RWPE1 (cell line): ENCODE measurements at places on chromosomes 5 and 9.

DNA sequence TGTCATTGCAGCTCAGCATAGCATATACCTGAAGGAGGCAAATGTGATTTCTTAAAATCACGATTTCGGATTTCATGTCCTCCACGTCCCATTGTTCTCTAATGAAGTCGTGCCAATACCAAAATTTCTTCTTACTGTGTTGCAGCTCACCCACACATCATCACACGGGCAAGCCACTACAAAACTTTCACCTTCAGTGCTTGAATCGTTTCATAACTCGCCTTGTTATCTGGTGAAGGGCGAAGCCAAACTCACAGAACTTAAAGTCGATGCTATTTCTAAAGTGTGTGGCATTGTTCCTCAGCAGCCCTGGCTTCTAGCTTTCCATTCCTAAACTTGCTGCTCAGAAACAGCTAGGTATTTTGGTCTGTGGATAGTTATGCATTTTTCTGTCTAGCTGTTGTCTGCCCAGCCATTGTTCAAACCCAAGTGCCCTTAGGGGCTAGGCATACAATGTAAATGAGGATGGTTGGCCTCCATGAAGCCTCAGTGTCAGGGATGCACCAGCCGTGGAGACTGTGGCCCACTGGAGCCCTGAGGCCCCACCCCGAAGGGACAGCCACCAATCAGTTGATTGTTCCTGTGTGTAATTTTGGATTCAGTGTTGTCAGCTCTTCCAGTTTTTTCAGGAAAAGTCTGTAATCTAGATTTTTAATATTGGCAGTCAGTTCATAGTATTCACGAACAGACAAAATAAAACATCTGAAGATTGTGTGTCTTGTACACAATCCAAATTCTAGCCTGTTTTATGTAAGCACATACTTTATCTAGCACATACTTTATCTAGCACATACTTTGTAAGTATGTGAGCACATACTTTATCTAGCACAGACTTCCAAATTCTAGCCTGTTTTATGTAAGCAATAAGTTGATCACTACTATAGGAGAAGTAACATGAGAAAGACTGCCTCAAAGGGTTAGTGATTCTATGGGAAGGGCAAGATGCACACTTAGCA is 112.8 kb downstream of the DAPK1 start:
- DNase-seq, result no peak

DNA sequence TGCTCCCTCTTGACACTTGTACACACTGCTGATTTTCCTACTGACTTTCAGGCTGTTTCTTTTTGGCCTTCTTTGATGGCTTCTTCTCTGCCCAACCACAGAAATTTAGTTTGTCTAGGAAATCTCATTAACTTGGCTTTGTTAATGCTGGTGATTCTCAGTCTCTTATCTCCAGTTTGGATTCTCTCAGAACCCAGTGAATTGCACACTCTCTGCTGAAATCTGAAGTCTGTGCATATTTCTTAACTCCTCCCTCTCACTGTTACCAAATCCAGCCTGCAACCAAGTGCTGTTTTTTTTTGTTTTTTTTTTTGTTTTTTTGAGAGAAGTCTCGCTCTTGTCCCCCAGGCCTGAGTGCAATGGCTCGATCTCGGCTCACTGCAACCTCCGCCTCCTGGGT is 117.2 kb downstream of the CDC42SE2 start:
- DNase-seq, result no peak

DNA sequence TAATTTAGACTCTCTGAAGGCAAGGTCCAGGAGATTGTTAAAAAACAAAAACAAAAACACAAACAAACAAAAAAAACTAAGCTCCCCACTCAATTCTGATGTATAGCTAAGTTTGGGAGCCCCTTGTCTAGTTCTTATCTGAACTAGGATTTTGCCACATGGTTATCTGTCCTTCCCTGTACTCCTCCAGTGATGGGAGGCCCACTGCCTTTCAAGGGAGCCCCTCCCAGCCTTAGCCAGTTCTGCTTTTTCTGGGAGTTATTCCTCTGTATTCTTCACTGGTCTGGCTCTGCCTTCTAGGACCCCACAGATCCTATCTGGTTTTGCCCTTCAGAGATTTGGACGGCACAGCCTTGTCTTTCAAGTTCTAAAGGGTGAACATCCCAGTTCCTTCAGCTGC is 2.1 kb upstream of the ALDH1B1 start:
- no peak for DNase-seq

DNA sequence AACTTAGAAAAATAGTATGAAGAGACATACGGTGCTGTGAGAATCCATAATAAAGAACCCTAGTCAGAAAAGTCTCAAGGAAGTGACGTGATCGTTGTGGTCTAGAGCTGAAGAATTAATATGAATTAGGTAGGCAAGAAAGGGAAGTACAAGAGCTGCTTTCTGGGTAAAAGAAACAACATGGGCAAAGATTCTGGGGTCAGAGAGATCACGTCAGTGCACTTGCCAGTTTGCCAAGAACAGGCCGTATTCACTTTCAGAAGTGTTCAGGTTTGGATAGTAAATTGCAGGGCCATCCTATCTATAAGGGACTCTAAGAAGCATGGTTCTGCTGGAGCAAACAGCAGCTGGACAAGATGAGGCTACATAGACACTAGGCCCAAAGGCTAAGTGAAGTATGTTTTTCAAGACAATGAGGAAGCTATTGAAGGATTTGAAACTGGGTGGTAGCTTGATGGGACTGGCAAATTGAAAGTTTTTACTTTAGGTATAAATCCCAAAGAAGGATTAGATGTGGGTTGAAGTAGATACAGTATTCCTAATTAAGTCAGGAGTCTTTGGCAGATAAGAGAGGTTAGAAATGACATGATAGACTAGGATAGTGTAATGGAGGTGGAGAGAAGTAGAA is 4.8 kb upstream of the CHD1 start:
- no peak for DNase-seq

DNA sequence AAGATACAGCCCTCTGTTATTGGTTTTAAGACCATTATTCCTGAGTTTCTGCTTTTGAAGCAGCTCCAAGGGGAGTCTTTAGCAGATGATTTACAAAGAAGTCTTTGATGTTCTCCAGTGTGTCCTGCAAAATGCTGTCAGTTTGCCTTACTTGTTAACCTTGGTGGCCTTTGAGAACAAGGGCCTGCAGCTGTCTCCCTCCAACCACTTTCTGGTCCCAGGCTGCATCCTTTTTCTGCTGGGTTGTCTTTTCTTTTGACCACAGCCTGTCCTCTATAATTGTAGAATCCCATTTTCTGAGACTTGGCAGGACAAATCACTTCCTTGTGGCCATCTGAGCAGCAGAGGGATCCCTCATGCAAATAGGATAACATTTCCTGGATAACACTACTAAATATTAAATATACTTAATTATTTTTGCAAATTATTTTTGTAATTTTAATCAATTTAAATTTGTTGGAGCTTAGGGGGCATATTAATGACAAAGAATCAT is 281.4 kb downstream of the DMRT2 start:
- no peak for DNase-seq

GRCh38 chr5:171311322-171312077 is 2.5 kb downstream of the TLX3 start:
- peak; percentile 55 for DNase-seq

DNA sequence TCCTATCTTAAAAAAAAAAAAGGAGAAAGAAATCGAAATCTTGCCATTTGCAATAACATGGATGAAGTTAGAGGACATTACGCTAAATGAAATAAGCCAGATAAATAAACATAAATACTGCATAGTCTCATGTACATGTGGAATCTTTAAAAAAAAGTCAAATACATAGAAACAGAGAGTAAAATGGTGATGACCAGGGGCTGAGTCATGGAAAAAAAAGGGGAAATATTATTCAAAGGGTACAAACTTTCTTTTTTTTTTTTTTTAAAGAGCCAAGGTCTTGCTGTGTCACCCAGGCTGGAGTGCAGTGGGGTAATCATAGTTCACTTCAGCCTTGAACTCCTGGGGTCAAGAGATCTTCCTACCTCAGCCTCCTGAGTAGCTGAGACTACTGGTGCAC is 310.1 kb downstream of the ZNF608 start:
- DNase-seq, result no peak
